ENCODE measurements at places on chromosomes 7 and 10.

DNA sequence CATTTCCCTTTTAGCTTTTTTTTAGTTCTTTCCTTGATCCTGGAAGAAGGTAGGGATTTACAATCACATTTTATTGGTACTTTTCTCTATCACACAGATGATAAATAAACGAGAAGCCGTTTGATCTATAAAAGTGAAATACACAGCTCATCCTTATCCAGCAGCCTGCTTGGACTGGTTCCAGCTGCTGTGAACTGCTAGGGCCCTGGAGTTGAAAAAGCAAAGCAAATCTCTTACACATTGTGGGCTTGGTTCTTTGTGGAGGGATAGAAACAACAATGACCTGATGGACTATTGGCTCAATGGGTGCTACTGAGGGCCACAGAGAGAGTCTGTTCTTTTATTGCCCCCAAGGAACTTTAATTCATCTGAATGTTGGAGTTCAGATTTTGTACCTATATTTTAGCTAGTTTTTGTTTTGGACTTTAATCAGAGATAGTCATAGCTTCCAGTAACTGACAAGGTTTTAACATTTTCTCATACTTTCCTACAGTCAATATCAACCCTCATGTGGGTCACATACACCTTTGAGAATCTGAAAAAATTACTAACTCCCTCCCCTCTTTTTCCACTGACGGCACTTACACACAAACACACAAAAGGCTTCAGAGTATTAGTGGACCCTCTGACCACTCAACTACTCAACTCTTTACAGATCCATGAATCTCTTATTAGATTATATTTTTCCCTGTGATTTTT, 91.6 kb upstream of the CCDC6 start:
- DNase-seq: no peak

- no peak for DNase-seq
Observed at GRCh38 chr7:115227473-115228235, 305.8 kb downstream of the MDFIC start.

- DNase-seq: peak; percentile 2
Observed at GRCh38 chr10:4981722-4982471, 18.7 kb downstream of the AKR1C1 start.

DNA sequence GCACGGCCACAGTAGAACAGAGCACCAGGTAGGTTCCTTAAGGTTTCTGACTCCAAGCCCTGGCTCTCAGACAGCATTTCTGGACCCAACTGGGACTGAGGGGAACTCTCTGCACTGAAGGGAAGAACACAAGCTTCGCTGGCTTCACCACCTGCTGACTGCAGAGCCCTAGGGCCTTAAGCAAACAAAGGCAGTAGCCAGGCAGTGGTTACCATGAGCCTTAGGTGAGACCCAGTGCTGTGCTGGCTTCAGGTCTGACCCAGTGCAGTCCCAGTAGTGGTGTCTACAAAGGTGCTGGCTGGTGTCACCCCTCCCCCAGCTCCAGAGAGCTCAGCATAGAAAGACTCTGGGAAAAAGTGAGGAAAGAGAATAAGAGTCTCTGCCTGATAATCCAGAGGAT, 59.5 kb downstream of the SIRT1 start:
- no peak for DNase-seq

- DNase-seq: no peak
Observed at GRCh38 chr10:71842856-71843686, 8.0 kb downstream of the PSAP start.

DNA sequence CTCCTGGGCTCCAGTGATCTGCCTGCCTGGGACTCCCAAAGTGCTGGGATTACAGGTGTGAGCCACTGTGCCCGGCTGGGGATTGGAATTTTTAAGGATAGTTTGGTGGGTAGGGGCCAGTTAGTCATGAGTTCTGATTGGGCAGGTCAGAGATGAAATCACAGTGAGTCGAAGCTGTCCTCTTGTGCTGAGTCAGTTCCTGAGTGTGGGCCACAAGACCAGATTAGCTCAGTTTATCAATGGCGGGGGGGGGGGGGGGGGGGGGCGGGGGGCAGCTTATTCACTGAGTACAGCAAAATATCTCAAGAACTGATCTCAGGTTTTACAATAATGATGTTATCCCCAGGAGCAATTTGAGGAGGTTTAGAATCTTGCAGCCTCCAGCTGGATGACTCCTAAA, 11.6 kb upstream of the ERCC6 start:
- DNase-seq: no peak

GRCh38 chr10:15793664-15794063, 66.6 kb downstream of the MINDY3 start:
- no peak for DNase-seq

DNA sequence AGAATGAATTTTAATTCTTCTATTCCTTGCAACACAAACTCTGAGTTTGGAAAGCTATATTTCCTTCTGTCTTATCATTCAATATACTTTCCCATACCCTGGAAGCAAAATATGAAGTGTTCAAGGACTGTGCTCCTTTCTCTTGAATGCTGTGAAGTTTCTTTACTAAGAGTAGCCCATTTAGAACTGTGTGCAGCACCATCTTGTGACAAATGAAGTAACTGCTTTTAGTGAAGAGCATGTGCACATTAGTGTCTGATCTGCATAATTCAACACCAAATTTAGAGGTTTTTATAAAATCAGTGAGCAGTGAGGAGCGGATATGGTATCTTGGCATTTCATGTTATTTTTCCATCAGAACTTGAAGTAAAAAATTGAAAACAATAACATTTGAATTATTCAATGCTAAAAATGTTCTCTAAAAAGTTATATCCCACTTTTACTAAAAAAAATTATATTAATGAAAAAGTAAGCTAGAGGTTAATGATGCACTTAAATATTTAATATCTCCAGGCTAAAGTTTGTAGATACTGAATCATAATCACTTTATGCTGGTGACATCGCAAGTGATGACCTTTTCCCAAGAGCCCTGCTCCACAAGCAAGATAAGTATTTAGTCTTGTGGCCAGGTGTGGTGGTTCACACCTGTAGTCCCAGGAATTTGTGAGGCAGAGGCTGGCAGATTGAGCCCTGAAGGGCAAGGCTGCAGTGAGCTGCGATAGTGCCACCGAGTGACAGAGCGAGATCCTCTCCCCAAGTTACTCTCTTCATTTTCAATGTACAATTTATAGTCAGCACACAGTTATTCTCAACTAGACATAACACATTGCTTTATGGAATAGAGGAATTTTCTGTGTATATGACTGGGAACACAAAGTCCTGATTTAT, 108.8 kb upstream of the PCLO start:
- DNase-seq: no peak

GRCh38 chr10:102919992-102920739, 2.1 kb downstream of the CNNM2 start:
- DNase-seq: no peak

DNA sequence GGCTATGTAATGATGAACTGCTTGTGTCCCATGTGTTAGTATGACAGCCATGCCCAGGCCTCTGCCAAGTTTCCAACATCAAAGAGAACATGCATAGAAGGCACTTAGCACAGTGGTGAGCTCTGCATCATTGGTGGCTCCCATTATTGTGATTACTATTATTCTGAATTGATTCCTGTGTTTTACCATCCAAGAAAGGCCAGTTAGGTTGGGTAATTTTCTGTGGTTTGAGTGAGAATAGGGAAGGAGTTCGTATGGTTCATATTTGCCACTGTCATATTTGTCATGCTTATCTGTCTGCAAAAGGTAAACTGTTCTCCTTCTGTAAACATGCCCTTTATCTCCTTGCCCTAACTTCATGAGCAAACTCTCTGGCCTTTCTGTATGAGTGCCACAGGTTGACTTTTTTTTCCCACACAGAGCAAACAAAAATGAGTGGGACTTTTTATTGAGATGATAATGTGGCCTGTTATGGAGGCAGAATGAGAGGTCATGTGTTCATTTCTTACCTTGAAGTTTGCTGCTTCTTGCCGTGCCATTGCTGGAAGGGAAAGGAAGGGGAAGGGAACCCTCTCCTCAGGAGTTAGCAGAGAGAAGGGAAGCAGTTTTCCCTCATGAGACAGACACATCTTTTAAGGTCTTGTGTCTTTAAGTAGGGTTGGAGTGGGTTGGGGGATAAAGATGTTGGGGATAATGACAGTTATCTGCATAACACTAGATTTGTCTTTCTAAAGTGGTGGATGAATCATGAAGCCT, 301.9 kb downstream of the LRMDA start:
- DNase-seq: no peak

GRCh38 chr10:118339111-118339510, 3.0 kb downstream of the FAM204A start:
- no peak for DNase-seq

- no peak for DNase-seq
Observed at GRCh38 chr10:106560925-106561640, 603.4 kb downstream of the SORCS1 start.

GRCh38 chr7:68729371-68729770, 868.9 kb upstream of the AUTS2 start:
- DNase-seq: no peak

GRCh38 chr10:95280637-95281036, 10.2 kb downstream of the PDLIM1 start:
- DNase-seq: no peak

GRCh38 chr10:87931836-87932230, 68.4 kb downstream of the PTEN start:
- no peak for DNase-seq

DNA sequence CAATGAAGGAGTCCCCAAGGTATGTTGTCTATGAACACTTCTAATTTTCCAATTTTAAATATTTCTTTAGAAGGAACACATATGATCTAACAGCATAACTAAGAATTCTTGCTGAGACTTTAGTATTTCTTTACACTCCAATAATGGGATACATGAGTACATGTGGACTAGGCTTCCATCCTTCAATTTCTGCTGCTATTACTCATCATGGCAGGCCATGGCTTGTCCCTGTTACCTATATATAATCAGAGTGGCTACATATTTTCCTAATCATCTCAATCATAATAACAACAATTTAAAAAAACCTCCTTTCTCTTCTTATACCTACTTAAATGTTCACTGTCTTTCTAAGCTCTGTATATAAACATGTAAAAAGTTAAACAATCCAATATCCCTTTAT, 60.3 kb upstream of the TAC1 start:
- no peak for DNase-seq

DNA sequence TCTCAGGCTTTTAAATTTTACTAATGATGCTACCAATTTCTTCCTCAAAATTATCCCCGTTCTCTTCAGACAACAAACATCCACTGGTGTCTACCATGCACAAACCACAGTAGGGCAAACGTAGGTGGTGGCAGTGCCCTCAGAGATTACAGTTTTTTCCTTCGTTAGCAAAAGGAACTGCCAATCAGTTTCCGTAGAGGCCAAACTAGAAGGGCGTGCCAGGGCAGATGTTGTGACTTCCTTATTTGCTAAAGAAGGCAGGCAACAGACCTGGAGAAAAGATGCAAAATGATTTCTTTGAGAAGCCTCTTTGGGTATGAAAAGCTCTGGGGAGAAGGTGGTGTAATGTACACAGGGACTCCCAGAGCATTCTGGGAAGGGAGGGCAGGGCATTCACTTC, 7.6 kb upstream of the FAM180A start:
- DNase-seq: no peak

DNA sequence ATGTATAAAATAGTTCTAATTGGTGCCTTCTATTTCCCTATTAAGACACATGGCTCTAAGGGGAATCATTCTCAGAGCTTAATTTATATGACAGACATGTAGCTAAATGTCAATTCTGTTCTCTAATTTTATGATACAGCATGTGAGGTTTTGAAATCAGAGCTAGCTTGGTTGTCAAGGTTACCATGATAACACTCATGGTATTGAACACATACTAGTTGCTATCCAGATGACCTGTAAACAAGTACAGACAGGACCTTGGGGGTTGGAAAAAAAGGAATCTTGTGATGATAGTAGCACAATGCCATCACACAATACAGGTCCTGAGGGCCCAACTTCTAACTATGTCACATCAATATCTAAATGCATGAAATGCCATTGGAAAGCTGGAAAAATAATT, 49.2 kb downstream of the RHOBTB1 start:
- no peak for DNase-seq

GRCh38 chr7:156082048-156083040, 270.1 kb upstream of the SHH start:
- no peak for DNase-seq

GRCh38 chr7:122663733-122664132, 35.2 kb downstream of the RNF133 start:
- no peak for DNase-seq

- DNase-seq: no peak
Observed at GRCh38 chr7:18866359-18867036, 250.9 kb downstream of the TWIST1 start.

- no peak for DNase-seq
Observed at GRCh38 chr7:157922576-157922975, 585.8 kb downstream of the DNAJB6 start.

DNA sequence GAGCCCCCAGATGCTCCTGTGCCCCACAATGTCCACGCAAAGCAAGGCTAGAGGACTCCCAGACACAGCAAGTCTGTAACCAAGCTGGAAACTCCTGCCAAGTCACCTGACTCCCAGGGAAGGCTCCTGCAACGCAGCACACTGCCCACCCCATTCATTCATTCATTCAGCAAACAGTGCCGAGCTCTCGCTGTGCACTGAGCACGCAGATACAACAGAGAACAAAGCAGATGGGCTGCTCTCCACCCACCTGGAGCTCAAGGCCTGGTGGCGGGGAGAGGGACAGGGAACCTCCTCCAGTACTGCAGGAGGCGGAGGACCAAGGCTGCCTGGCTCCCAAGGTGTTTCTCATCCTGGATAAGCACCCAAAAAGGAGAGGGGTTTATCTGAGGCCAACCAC, 8.6 kb downstream of the KCNH2 start:
- DNase-seq: no peak

GRCh38 chr10:72379776-72380175, 25.1 kb upstream of the DNAJB12 start:
- no peak for DNase-seq

- no peak for DNase-seq
Observed at GRCh38 chr7:51102828-51103227, 213.8 kb downstream of the COBL start.

All from nephron progenitor cell (in vitro differentiated cells).